ENCODE measurements at places on chromosomes 11 and 22. TPM values are rescaled to one million over a fixed set of nuclear protein-coding genes. Genes with fewer than 3 reads are reported as not detected.

KDM4E gene
- total RNA-seq: not detected

DNA sequence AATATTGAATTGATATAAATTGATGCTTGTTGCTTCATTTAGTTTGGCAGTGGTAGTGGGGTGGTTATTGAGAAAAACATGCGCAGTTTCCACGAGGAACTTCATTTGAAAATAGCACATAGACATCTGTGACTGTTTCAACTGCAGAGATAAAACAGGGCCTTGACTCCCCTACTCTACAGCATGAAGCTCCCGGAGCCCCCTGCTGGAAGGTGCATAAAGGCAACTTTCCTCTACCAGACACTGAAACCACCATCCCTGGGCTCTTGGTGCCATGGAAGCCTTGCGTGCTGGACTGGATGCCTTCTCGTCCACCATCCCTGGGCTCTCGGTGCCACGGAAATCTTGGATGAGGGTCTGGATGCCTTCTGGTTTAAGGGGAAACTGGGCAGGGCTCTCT is 195.9 kb downstream of the CSNK2A3 start:
- peak; percentile 39 for DNase-seq

PRODH gene
- total RNA-seq: not detected

DNA sequence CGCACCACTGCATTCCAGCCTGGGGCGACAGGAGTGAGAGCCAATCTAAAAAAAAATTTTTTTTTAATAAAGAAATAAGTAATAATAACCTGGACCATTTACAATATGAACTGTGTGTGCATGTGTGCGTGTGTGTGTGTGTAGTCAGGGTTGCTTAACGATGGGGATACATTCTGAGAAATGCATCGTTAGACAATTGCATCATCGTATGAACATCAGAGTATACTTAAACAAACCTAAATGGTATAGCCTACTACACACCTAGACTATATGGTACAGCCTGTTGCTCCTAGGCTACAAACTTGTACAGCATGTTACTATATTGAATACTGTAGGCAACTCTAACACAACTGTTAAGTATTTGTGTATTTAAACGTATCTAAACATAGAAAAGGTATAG is 26.4 kb downstream of the RDX start:
- no peak for DNase-seq

GRCh38 chr11:34749666-34750659 is 129.1 kb downstream of the EHF start:
- DNase-seq: peak; percentile 95

DNA sequence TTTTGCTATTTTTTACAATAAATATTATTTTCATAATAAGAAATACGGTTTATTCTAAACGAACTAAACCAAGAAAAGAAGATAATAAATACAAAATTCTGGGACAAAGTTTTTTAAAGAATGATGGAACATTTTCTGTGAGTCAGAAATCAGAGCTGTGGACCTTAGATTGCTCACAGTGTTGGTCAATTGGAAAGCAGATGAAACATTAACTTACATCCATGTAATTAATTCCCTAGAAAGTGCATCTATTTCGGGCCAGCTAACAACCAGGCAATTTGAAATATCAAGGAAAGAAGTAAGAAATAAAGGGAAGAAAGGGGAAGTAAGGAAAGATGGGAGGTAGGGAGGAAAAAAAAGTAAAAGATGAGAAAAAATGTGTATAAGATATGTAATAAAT is 1569.8 kb upstream of the TENM4 start:
- no peak for DNase-seq

MMP8 gene
- not detected for total RNA-seq

DNA sequence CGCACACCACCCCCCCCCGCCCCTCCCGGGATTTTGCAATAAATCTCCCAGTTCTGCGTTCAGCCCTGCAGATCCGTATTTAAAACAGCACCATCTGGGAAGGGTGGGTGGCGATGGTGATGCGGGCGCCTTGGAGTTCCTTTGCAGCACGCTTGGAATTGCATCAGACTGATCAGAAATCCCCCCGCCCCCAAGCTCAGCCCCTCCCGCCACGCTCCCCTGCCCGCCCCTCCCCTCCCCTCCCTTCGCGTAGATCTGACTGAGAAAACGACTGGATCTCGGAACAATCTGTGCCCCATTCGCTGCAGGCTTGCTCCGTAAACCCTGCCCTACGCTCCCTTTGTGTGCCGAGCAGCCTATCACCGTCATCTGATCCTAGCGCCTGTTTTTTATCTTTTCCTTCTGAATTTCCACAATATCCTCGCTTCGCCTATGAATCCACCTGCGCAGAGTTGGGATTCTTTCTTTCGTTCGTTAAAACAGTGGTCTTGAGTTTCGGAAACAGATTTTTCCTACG is 18.1 kb upstream of the BDNF start:
- DNase-seq: peak; percentile 89

GRCh38 chr22:41831828-41832552 is 915 bp upstream of the SREBF2 start:
- DNase-seq: peak; percentile 36

ANO9 gene
- total RNA-seq: not detected

MPZL2 gene
- total RNA-seq: 0.36 TPM

GRCh38 chr11:27438595-27438981 is 34.0 kb downstream of the LGR4 start:
- DNase-seq: no peak

GRCh38 chr11:71946144-71946571 is 17.3 kb downstream of the RNF121 start:
- peak; percentile 61 for DNase-seq

GRCh38 chr11:32265911-32266310 is 169.4 kb downstream of the WT1 start:
- no peak for DNase-seq

ARHGAP42 gene
- 12.6 TPM for total RNA-seq

- DNase-seq: no peak
Observed at GRCh38 chr11:92125321-92125720, 99.3 kb upstream of the FAT3 start.

DNA sequence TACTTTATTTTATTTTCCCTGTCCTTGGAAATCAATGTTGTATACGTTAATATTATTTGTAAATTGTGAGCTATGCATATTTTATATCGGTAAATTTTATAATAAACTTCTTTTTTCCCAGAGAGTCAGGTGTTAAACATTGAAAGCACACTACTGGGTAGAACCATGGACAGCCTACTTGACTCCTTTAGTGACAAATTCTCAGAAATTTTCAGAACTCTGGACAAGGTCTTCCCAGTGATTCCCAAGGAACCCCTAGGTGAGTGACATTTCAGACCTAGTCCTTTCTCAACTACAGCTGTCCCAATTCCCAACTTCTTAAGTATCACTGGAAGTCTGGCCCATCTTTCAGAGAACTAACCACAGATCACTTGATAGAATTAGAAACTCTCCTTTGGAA is 107.2 kb downstream of the RCN1 start:
- no peak for DNase-seq

GRCh38 chr11:30342736-30343166 is 19.8 kb downstream of the ARL14EP start:
- no peak for DNase-seq

GRCh38 chr11:93249459-93250220 is 51.8 kb upstream of the SLC36A4 start:
- no peak for DNase-seq

DNA sequence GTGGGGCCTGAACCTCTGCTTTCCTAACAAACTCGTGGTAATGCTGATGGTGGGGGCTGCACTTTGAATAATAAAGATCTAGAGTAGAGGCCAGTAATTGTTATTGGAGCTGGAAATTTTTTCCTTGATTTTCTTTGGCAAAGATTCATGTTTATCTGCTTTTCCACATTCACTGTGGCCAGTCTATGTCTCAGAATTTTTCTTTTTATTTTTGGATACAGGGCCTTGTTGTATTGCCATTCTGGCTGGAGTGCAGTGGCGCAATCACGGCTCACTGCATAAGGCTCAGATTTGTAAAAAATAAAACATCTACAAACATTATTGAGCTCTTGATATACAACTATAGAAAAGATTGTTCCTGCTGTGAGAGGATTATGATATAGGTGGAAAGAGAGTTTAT is 1.6 kb downstream of the TMEM135 start:
- DNase-seq: peak; percentile 64

DNA sequence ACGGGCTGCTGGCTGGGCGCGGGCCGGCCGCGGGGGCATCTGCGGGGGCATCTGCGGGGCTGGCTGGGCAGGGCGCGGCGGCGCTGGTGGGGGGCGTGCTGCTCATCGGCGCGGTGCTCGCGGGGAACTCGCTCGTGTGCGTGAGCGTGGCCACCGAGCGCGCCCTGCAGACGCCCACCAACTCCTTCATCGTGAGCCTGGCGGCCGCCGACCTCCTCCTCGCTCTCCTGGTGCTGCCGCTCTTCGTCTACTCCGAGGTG is 194 bp downstream of the DRD4 start:
- no peak for DNase-seq

DNA sequence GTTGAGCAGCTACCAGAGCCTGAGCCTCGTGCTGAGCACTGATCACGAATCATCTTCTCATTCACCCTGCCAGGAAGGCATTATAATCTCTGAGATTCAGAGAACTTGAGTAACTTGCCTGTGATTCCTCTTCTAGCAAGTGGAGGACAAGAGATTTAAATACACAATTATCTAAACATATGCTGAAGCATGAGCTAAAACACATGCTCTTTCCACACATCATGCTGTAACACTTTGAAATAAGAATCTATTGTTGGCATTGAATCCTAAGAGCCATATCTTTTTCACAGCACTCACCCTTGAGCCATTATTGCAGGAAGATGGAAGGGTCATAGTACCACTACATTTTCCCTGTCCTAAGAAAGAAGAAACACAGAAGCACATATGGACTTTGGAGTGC is 722.5 kb upstream of the API5 start:
- DNase-seq: no peak

TBX1 gene
- total RNA-seq: 2.8 TPM

OR5P2 gene
- total RNA-seq: not detected

DNA sequence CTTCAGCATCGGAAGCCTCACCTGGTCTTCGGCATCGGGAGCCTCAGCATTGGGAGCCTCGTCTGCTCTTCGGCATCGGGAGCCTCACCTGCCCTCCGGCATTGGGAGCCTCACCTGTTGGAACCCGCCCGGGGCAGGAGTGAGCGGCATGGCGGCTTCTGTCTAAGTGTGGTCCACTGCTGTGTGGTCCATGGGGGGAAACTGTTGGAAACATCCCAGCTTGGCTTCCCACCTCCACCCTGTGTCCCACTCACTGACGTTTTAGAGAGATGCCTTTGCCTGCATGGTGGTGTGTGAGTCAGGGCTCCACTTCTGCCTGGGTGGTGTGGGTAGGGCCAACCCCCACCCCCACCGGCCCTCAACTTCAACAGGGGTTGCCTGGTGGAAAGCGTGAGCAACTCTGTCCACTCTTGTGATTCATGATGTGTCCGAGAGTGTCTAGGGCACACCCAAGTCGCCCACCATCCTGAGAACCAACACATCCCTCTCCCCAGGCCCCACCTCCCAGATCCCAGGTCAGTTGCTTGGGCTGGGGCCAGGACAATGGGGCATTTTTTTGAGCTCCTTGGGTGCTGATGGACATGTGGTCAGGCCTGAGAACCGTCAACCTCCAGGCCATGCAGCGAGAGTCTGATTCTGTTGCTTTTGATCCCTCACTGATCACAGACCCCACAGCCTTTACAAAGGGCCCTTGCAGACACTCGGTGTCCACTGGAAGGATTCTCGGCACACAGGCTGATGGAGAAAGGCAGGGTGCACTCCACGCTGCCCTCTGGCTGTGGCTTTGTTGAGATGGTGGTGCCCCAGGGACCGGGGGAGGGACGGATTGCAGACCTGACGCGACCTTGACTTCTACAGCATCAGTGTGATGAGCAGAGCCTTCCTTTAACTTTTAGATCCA is 406.7 kb downstream of the TBC1D22A start:
- DNase-seq: peak; percentile 5

DNA sequence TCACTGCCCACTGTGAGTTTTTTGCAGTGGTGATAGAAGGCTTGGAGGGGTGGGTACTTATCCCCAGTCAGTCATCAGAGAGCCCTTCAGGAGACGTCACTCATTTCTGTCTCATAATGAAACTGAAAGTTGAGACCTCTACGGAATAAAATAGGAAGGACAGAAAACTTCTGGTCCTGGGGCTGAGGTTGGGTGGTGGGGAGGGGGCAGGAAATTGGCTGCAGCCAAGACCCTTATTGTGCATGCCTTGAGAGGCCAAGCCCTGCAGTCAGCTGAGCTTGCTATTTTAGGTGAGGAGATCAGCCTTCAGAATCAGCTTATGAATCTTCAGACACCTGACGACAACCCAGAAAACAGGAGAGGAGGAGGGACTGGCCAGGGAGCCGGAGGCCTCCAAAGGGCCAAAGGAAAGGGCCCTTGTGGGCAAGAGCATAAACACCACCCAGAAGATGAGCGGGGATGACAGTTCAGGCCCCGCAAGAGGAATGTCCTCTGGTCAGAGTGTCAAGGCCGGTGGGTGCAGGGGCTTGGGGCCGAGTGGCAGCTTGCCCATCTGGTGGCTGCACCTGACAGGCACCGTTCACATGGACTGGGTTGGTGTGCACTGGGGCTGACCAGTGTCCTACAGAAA is 17.9 kb upstream of the ADA2 start:
- no peak for DNase-seq

LGALS1 gene
- total RNA-seq: 5,734 TPM

SHISA8 gene
- not detected for total RNA-seq

DRD4 gene
- 0.16 TPM for total RNA-seq

- DNase-seq: no peak
Observed at GRCh38 chr11:69395287-69395686, 86.2 kb upstream of the LINC01488 start.

DNA sequence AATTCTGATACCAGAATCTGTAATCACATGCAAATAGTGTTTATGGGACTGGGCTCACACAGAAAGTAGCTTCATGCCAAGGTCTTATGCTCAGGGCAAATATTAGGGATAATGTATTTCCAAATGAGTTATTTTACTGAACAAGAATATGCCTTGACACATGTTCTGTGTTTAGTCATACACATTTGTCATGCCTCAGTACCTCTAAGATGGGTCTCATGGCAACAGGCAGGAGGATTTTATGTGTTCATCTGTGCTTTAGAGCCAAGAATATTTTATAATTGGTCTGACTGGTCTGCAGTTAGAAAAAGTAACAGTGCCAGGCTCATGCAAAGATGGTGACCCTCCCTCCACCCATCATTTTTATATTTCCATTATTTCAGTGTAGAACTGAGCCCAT is 49.1 kb downstream of the JAM3 start:
- no peak for DNase-seq

DNA sequence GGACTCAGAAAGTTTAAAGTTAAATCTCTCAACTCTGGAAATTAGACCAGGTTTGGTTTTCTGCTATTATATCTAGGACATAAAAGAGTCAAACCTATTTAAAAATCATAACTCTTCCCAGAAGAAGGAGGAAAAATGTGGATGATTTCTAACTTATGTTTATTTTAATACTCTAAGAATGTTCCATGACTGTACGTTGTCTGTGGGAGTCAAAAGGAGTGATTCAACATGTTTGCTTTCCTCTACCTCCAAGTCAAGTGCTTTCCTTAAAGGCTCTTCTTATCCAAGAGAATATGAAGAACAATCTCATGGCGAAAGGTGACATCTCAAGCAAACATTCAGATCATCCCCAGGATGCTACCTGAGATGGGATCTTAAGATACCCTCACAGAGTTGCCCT is 21.6 kb downstream of the OR51E1 start:
- no peak for DNase-seq

- no peak for DNase-seq
Observed at GRCh38 chr22:23414727-23415489, 165.2 kb downstream of the IGLL1 start.

- no peak for DNase-seq
Observed at GRCh38 chr11:57269571-57270021, 32.5 kb upstream of the APLNR start.

GRCh38 chr11:69442807-69443137 is 38.7 kb upstream of the LINC01488 start:
- peak; percentile 15 for DNase-seq
